ENCODE measurements at places on chromosomes 1 and 21. TPM values are rescaled to one million over a fixed set of nuclear protein-coding genes. Genes with fewer than 3 reads are reported as not detected.

The ARTN gene
- 0.49 TPM for total RNA-seq

- DNase-seq, result no peak
Measured at GRCh38 chr21:42019101-42019605, 9.0 kb upstream of the ZBTB21 start.

GRCh38 chr1:81305997-81306452, 494.7 kb upstream of the ADGRL2 start:
- peak; percentile 74 for DNase-seq

DNA sequence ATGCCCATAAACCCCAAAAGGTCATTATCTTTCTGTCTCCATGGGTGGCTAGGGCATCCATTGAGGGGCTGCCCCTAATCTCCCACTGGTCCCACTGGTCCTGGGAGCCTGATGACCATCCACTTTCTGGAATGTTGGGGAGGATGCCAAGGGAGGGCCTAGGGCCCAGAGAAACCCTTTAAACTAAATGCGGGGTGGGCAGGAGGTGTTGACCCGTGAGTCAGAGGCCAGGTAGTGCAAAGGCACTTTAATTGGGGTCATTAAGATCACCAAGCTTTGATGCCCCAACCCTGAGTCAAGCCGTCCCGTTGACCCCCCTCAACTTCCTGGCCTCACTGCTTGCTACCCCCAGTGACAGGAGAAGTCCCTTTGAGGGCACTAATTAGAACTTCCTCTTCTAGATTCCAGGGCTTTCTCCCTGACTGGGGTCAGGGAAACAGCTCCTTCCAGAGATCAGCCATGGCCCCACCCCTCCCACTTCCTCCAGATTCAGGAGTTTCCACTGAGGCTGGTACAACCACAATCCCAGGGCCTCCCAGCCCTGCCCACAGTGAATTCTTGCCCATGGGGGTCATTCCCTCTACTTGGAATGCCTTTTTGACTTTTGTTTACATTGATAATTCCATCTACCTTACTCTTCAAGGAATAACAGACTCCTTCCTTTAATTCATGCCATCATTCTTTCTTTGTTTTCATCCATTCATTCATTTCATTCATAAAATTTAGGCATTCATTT, 15.5 kb upstream of the SERINC2 start:
- DNase-seq, result no peak

The AJAP1 gene
- 0.30 TPM for total RNA-seq

The PCSK9 gene
- 11.1 TPM for total RNA-seq
